EL (cell line): ENCODE measurements at places on chromosomes 7 and 10.
A peak's percentile ranks its signal among the peaks of the same experiment; 100 is the strongest.

GRCh38 chr7:22660293-22660692 lies 66.7 kb upstream of the IL6 start:
- no peak for DNase-seq

- no peak for DNase-seq
Measured at GRCh38 chr7:28142650-28143049, 37.9 kb downstream of the JAZF1 start.

DNA sequence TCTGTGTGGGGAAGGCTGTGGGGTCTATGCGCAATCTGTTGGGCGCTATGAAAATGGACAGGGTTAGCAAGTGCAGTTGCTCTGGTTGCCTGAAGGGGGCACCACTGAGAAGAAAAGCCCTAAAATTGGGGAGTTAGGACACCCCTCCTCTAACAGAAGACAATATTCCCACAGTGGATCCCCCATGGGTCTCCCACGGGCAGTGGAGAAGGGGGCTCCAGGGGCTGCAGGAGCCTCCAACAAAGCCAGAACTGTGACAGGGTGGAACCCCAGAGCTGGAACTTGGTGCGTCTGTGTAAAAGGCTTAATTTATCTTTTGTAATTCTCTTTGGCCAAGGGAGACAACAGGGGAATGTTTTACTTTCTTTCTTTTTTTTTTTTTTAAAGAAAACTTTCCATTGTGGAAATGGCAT lies 12.5 kb upstream of the COL13A1 start:
- no peak for DNase-seq

DNA sequence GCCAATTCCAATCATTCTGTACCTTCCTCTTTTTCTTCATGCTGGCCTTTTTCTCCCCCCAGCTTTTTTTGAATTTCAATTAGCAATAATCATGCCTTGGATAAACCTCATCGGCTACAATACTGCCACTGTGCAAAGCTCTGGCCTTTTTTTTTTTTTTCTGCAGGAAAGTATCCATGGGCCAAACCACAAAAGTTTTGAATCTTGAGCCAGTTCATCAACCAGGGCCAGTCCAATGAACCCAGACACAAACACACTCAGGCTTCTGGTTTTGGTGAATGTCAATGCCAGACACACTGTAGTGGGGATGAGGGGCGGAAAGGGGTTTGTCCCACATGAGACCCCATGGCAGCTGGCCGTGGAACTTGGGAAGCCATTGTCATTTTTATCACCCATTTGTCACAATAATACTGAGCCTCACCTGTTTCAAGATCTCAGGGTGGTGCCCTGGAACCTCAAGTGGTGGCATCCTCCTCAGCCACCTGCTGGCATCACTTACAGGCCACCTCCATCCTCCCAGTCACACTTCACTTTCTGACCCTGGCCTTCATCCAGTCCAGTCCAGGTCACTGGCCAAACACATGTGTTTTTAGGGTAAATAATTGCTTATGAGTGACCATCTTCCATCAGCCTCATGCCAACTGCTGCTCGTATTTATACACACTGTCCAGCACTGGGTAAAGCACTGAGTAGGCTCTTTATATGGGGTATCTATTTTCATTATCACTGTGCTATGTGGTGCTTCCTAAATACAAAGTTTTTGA lies 40.8 kb upstream of the TSPAN33 start:
- DNase-seq: no peak

DNA sequence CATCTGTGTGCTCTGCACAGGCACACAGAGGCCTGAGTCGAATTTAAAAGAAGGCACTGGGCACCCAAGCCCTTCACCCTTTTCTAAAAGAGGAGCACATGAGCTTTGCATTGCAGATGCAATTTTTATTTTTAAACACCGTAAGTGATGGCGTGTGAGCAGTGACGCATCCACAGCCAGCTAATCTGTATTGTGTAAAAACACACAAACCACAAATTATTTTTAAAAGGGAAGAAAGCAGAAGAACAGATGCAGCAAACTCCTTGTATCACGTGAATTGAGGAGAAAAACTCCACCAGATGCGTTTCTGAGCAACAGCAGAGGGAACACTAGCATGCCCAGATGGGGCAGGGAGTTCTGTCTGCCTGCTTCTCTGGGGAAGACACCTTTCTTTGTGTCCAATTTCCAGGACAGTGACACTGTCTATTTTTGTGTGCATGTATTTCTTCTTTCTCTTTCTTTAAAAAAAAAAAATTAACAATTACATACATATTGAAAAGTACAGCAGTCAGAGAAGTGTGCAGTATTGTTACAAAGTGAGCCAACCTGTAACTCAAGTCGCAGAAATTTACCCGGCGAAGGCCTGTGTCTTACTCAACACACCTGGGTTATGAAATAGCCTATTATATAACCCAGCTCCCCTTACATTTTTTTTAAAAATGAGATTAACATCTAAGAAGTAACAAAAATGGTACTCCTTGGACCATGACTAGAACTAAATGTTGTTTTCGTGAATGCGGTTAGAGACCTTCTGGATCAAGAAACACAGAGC lies 39.2 kb downstream of the EEPD1 start:
- DNase-seq: peak; percentile 74

- no peak for DNase-seq
Measured at GRCh38 chr7:27802999-27803398, 63.0 kb downstream of the TAX1BP1 start.
